Forelimb muscle (tissue), 1 donor: ENCODE measurements at places on chromosomes 7 and 10. TPM values are rescaled to one million over a fixed set of nuclear protein-coding genes. Genes with fewer than 3 reads are reported as not detected.
A peak's percentile ranks its signal among the peaks of the same experiment; 100 is the strongest.

GRCh38 chr10:84660450-84661159 is 332.2 kb downstream of the CCSER2 start:
- DNase-seq = no peak

GRCh38 chr10:8041992-8042720 is 12.3 kb upstream of the GATA3 start:
- DNase-seq = no peak

DNA sequence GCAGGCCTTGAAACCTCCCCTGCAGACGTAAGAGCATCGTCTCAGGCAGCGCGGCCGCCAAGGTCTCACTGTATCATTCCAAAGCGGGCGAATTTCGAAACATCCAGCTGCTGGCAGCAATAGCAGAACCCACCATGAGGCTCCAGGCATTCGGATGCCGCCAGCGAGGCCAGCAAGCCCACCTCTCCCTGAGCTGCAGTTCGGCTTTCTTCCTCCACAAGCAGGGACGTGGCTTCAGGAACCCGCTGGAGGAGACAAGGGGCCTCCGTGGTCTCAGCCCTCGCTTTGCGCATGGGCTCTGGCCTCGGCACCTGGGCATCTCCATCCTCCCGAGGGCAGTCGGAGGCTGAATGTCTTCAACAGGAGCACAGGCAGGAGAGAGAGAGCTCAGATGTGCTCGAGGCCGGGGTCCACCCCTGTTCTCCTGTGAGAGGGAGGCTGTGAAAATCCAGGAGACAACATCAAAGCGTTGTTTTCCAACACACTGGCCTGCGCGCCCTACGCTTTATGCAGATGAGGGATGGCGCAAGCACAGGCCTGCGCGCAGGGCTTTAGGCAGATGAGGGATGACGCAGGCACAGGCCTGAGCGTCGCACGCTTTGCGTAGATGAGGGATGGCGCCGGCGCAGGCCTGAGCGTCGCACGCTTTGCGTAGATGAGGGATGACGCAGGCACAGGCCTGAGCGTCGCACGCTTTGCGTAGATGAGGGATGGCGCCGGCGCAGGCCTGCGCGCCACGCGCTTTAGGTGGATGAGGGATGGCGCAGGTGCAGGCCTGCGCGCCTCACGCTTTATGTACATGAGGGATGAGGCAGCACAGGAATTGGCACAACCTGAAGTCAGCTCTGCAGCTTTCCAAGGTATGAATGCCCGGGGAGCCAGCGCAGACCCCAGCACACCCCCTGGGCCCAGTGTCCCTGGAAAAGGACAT is 103.2 kb downstream of the WDR37 start:
- no peak for DNase-seq

DNA sequence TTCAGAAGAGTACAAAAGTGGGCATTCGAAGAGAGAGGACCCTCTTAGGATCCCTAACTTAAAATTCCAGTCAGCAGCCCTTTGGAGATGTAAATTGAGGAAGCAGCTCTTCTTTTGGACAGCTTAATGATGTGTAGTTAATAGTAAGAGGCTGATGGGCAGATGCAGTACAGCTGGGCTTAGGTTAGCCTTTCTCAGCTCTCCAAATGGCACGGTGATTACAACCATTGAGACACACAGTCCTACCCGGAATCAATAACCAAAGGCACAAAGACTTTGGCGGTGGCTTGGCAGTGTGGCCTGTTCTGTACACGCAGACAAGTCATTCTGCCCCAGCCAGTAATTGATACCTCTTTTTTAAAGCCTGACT is 26.8 kb downstream of the GAD2 start:
- no peak for DNase-seq

DNA sequence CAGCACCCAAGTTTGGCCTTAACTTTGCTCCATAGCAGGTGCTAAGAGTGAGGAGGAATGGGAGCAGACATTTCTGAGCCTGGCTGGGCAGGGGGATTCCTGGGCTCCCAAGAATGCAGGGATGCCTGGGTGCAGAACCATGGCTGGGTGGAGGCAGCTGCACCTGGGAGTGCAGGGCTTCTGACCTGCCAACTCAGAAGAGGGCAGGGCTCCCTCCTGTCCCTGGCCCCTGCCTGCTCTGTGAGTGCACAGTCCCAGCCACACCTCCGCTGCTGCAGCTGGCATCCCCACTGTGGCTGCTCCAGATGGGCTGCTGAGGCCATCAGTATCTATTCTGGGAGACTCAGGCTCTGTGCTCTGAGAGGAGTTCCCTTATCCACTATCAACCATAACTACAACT is 747.4 kb upstream of the VSTM2A start:
- DNase-seq = no peak

GRCh38 chr7:149188637-149189259 is 6.6 kb upstream of the ZNF282 start:
- DNase-seq = no peak

- no peak for DNase-seq
Observed at GRCh38 chr10:7824251-7824650, 5.9 kb downstream of the TAF3 start.

DNA sequence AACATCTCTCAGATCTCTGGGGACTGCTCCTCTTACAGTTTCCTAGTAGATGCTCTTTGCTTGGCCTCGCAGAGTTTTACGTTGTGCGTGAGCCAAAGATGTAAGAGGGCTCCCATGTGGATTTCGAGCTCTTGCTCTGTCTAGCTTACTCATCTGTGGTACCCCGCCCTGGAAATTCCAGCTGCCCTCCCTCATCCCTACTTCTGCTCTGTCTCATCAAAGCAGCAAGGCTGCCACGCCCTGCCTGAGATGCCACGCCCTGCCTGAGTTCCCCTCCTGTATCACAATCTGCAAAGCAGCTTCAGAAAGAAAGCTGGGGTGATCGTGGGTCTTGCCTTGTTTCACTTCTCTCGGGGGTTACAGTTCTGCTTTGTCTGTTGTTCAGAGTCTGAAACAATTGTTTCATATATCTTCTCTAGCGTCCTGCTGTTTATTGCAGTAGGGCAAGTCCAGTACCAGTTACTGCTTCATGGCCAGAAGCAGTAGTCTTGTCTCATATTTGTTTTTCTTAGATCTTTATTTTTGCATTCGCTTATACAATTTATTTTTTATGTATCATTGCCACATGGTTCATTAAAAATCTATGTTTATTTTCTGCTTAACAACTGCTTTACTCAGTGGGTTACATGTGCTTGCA is 36.1 kb upstream of the CCNY start:
- peak; percentile 6 for DNase-seq

The SLC25A13 gene
- 11.6 TPM for polyA plus RNA-seq
